Uterus (tissue), 4 donors: ENCODE measurements at places on chromosomes 5 and 9.

DNA sequence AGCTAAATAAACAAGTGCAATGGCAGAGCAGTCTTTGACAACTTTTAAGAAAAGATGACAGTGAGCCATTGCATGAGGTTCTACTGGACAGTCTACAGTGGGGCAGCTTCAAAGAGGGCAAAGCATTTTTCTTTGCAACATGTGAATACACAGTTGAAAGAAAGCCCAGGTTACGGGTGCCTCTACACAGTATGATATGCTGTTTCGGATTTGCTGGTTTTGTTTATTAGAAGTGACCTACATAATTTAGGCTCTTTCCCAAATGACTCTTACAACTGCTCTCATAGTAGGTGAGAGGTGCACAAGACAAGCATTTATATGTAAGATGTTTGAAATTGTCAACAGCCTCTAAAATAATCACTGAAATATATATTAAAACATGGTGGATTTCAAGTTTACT is 62.4 kb downstream of the MEF2C start:
- no peak for DNase-seq

DNA sequence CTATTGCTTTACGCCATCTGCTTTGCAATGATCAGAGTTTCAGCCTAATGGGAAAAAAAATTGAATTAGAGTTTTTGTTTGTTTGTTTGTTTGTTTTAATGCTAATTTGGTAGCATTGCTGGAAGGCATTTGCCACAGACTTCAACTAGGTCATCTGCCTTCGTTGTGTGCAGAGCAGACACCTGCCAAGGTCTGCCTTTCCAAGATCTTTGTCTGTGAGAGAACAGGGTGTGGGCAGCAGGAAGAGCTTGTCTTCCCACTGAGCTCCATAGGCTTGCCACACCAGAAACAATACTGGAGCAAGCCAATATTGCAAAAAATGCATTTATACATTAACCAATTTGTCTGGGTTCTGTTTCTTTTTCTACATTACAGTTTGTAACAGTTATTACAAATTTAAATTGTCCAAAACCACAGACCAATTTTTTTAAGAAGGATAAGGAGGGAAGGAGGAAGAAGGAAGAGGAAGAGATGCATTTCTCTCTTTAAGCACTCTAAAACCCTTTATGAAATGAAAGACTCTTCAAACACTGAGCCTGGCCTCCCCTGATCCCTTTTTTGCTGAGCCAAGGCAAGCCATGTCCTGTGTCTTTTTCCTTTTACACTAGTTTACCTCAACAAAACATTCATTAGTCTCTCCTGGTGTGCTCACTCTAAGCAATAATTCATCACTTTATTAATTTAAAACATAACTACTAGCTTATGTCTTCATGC is 210.5 kb downstream of the SNX18 start:
- no peak for DNase-seq

GRCh38 chr9:128244837-128245231 is 31.0 kb downstream of the GOLGA2 start:
- peak; percentile 86 for DNase-seq

GRCh38 chr9:137804908-137805630 is 72.5 kb upstream of the CACNA1B start:
- no peak for DNase-seq
